ENCODE measurements at places on chromosomes 5 and 9.

GRCh38 chr5:110371011-110371724, 355.3 kb downstream of the TMEM232 start:
- DNase-seq: no peak

DNA sequence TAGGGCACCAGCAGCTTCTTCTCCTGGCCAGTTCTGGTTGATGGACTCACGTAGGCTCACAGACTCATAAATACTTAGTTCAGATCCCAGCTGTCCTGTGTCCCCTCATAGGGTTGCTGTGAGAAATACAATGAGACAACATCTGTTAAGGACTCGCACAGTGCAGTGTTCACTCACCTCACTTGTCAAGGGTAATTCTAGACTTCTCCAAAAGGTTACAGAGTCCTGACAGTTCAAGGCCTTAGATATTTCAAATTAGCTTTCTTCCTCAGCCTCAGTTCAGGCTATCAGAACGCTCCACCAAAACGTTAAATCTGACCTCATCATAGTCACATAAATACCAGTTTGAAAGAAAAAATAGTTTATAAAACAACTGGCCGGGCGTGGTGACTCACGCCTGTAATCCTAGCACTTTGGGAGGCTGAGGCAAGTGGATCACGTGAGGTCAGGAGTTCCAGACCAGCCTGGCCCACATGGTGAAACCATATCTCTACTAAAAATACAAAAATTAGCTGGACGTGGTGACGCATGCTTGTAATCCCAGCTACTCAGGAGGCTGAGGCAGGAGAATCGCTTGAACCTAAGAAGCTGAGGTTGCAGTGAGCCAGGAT, 106.3 kb downstream of the UGCG start:
- no peak for DNase-seq

DNA sequence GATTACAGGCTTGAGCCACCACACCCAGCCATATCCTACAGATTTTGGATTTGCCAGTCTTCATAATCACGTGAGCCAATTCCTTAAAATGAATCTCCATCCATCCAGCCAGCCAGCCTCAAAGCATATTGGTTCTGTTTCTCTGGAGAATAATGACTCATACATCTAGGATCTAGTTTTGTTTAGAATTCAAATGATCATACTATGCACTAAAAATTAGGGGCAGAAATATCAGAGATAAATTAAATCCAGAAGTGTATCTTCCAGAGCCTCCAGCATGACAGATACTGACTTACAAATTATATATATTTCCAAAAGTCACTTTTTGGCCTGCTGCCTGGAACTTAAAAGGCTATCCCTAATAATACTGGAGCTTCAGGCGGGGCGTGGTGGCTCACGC, 119.1 kb upstream of the NR5A1 start:
- no peak for DNase-seq

- no peak for DNase-seq
Measured at GRCh38 chr9:16281707-16282106, 588.8 kb downstream of the BNC2 start.

GRCh38 chr5:159424123-159424522, 93.8 kb upstream of the IL12B start:
- no peak for DNase-seq

DNA sequence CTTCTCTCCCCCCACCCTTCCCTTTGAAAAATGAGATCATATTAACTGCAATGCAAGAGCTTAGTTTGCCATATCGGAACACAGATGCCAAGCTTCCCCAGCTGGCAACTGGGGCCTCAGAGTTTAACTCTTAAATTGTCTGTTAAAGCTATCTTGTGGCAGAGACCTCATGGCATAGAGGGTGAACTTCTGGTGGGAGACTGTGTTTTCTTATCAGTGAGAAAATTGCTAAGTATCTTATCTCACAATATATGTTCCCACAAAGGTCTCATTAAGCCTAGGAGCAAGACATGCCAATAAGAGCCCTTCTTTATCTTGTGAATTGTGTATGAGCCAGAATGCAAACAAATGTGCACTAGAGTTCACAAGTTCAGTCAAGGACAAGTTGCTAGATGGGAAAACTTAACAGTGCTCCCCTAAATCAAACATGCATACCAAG, 12.3 kb downstream of the NFIB start:
- no peak for DNase-seq

GRCh38 chr9:37566716-37567115, 9.5 kb downstream of the FBXO10 start:
- no peak for DNase-seq

DNA sequence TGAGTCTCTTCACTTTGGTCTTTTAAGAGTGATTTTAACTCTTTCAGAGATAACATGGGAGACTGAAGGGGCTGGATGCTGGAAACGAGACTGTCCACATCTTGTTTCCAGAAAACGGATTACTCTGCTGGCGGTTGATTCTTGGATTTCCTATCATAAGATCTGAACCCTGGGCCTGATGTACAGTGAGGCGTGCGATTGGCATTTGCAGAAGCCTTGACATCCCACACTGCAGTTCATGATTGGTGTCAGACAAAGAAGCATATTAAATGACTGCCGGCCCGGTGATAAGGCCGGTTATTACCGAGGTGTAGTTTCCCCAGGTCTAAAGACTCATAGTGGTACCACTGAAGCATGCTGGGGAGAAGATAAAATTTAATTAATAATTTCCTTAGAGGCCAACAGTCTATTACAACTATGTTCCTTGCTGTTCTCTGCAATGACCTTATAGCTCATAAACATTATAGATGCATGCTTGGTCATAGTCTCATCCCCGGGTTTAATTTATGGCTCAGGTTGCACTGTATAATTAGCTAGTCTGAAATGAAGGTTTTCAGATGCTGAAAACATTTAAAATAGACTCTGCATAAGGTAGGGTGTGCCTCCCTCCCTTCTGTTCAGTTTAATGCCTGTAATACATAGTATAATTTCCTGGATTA, 99.2 kb downstream of the PPP2R2B start:
- no peak for DNase-seq

DNA sequence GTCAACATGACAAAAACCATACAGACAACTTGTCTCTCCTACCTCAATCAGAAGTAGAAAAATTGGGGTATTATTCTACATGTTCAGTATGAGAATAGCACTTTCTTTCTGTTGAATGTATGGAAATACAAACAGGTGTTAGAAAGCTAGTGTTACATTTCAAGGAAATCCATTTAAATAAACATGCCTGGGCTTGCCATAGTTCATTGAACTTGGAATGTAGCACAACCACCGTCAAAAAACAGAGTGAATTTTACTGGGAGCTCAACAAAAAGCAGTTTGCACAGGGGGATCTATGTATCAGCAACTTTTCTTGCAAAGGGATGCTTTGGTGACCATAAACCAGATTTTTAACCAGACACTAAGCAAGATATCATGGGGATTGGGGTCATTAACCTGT, 307.9 kb upstream of the SMARCA2 start:
- no peak for DNase-seq

GRCh38 chr5:59673438-59674058, 220.0 kb downstream of the PDE4D start:
- DNase-seq: peak; percentile 11

DNA sequence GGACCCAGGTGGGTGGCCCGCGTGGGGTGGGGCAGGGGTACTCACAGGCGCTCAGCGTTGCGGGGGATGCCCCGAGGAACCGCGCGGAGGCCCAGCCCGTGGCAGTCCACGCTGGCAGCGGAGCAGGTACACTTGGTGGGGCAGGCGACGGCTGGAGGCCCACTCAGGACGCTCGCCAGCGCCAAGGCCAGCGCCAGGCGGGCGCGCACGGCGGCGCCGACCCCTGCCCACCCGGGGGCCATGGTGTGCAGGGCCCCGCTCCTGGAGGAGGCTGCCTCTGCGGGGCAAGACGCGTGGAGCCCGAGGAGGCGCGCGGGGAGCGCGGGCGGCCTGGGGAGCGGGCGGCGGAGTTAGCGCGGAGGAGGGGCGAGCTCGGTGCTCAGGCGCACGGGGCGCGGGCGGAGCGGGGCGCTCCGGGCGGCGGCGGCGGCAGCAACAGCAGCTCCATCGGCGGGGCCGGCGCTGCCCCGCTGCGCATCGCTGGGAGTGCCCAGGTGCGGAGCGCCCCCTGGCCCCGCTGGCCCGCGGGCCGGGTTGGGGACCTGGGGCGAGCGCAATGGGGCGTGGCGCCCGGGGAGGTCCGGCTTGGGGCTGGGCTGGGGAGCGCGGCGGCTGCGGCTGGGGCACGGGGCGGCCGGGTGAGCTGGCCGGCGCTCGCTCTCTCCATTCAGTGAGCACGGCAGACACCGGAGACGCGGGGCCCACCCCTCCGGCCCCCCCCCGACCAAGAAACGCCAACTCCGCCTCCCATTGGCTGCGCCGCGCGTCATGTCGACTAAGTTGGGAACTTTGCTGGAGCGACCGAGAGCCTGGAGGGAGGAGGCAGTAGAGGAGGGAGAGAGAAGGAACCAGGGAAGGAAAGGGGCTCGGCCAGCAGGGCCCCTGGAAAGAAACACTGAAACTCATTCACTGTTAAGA, at the start of gene SLIT3:
Gene SLIT3, minus strand, starts transcription at position 672 of the 918 bp plus-strand sequence. Its CDS starts 430 bp downstream, at position 242.
- peak; percentile 52 for DNase-seq

GRCh38 chr9:94916956-94917355, 190.5 kb downstream of the AOPEP start:
- DNase-seq: no peak

- DNase-seq: no peak
Measured at GRCh38 chr5:124207118-124207517, 539.3 kb downstream of the ZNF608 start.

DNA sequence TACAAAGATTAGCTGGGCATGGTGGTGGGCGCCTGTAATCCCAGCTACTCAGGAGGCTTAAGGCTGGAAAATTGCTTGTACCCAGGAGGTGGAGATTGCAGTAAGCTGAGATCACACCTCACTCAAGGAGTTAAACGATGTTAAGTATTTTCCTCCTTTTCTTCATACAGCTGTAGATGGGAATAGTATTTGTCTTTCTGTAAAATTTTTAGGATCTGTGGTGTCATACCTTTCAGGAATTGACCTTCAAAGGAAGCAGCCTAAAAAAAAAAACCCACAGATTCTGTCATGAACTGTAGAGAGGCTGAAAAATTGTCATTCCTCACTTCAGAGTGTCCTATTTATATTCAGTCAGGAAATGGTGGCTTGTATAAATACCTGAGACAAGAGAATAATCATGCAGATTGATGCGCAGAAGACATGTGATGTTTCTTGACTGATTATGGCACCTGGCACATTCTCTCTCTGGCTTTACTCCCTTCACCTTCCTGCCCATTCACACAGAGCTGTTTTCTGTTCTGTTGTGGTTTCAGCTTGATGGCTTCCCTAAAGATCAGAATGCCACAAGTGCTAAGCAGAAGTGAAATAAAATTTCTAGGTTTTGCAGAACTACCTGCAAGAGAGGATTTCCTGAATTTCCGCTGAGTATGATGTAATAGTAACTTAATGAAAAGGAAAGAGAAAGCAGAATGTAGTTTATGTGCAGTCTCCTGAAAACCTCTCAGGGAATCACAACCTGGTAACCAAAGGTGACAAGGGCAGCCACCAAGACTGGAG, 3.8 kb downstream of the IFNA1 start:
- no peak for DNase-seq

DNA sequence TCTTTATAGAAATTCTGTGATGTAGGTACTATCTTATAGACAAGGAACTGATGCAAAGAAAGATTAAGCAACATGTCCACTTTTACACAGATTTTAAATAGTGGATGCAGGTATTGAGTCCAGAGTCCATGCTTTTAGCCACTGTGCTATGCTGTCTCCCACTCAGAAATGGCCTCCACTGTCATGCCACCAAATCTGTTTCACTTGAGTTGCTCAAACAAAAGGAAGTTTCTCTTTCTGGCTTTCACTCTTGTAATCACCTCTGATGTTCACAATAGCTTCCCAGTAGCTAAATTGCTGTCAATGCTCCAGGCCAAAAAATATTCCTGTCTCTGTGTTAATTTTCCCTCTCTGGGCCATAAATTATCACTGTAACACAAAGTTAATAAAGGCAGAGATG, 77.0 kb upstream of the RASA1 start:
- DNase-seq: no peak

GRCh38 chr5:173468821-173469251, 140.6 kb upstream of the STC2 start:
- no peak for DNase-seq

DNA sequence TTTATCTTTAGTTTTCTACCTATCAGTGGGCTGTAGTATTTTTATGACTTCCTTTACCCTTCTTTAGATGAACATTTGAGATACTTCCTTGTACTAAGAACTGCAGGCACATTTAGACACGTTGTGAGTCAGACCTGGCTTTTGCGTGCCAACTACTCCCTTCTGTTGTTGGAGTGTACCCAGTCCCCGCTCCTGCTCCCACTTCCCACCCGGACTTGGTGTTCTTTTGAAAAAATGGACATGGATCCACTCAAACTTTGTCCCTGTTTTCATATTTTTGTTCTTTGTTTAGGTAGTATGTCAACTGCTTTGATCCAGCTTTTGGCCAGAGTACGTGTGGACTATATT, 60.7 kb downstream of the PARP8 start:
- no peak for DNase-seq

DNA sequence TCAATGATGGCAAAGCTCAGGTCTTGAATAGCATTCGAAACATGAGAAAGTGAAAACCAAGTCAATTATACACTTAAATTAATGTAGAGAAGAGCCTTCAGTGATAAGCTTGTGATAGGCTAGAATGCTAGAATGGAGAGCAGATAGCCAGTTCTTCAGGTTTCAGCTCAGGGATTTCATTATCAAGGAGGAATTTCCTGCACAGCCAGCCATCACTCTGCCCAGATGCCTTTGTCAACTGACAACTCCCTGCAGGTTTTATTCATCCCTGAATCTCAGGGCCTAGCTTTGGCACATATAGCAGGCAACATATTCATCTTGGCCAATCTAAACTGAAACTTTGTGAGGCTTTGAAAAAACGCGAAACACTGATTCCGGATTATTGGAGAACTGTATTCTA, 199.3 kb upstream of the CDH6 start:
- DNase-seq: no peak

DNA sequence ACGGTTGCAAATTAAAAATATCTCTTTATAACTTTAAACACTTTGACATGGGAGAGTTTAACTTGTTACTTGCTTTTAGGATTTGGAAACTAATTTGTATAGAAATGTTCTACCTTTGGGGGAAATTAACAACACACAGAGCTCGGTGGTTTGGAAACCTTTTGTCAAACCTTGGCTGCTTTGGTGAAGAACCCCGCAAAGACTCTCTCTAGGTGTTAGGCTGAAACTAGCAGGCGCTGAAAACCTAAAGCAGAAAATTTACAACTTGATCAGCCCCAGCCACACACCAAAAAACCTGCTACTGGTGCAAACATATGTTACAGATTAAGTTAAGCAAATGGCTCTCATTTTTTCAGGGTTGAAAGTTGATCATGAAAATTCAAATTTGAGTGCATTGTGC, 25.8 kb downstream of the NR2F1 start:
- no peak for DNase-seq

- DNase-seq: no peak
Measured at GRCh38 chr5:67494186-67494855, 297.7 kb upstream of the CD180 start.

GRCh38 chr5:73304381-73304780, 131.4 kb downstream of the TMEM174 start:
- DNase-seq: no peak

DNA sequence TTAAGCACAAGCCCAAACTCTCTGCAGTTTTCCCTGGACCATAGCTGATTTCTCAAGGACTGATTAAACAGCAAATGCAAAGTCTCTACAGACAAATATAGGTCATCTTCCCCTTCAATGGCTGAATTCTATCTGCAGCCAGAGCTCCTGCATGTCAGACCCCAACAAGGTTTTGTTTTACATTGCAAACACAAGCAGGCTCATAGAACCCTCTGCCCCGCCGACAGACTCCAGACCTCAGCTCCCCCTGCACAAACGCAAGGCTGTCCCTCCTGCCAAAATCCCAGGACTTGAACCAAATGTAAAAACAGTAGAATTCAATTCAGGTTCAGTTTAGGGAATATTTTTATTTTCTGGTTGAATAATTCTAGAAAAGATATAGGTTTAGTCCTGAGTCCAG, 526.7 kb upstream of the TRPC7 start:
- DNase-seq: no peak

Measured in NT2/D1 (cell line).